Endothelial cell (in vitro differentiated cells): ENCODE measurements at places on chromosomes 7 and 10.

- H3K4me3 ChIP-seq = no peak overlapping the region
- no peaks in the 10 kb centered on the region for H3K27me3 ChIP-seq
- H3K27ac ChIP-seq = peak overlapping the region; percentile 79
- peak; percentile 21 for DNase-seq
These were observed 318.5 kb downstream of the GPR158 start for GRCh38 chr10:25493122-25493893.

DNA sequence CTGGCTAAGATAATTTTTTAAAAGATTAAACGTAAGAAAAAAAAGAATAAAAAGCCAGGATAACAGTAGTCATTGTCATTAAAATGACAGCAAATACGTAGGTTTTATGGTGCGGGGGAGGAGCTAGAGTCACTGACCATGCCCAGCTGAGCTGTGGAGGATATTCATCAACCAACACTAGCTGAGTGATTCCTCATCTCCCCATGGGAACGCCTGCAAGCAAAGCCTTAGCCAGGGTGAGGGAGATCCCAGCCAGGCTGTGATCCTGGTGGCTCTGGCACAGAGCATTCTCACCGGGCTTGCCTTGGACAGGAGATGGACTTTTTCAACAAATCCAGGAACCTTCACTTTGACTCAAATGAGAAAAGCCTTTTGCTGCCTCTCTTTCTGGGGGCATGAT, 94.2 kb downstream of the HIP1 start:
- H3K27ac ChIP-seq = no peak overlapping the region
- H3K27me3 ChIP-seq = peaks cover 10% of the 10 kb centered on the region
- DNase-seq = no peak
- no peak overlapping the region for H3K4me3 ChIP-seq

GRCh38 chr7:99365318-99366141, 9.0 kb upstream of the ARPC1B start:
- H3K4me3 ChIP-seq = no peak overlapping the region
- DNase-seq = peak; percentile 61
- no peaks in the 10 kb centered on the region for H3K4me1 ChIP-seq
- H3K27me3 ChIP-seq = peaks cover under 1% of the 10 kb centered on the region
- no peak overlapping the region for H3K27ac ChIP-seq

DNA sequence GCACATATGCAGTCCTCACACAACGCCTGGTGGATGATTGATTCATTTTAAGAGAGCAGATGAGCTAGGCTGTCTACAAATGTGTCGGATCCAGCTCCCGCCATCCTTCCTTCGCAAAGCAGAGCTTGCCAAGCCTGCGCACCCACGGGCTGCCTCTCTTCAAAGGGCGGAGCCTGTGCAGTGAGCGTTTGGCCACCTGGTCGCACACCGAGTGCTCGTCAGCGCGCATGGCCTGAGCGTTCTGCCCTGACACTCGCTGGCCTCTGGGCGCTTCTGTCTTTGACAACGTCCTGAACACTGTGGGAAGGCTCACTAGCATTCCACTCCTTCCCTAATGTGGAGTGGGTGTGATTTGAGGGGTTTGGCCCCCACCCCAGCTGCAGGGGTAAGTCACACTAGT, 47.1 kb upstream of the TMEM72 start:
- no peak for DNase-seq
- peaks cover 7% of the 10 kb centered on the region for H3K27me3 ChIP-seq
- peaks cover 6% of the 10 kb centered on the region for H3K4me1 ChIP-seq
- H3K4me3 ChIP-seq = peak overlapping the region; percentile 91

GRCh38 chr7:157690833-157691585, 354.2 kb downstream of the DNAJB6 start:
- H3K27me3 ChIP-seq = no peaks in the 10 kb centered on the region
- DNase-seq = no peak
- H3K27ac ChIP-seq = no peak overlapping the region
- no peaks in the 10 kb centered on the region for H3K4me1 ChIP-seq

- H3K27me3 ChIP-seq = peaks cover 3% of the 10 kb centered on the region
- no peak for DNase-seq
- no peaks in the 10 kb centered on the region for H3K36me3 ChIP-seq
- H3K4me3 ChIP-seq = no peak overlapping the region
- peaks cover 6% of the 10 kb centered on the region for H3K4me1 ChIP-seq
These were observed 123.0 kb upstream of the FZD8 start for GRCh38 chr10:35765066-35765527.

GRCh38 chr7:138002828-138003189, 923 bp upstream of the CREB3L2 start:
- peak overlapping the region; percentile 97 for H3K4me3 ChIP-seq
- H3K27ac ChIP-seq = peak overlapping the region; percentile 86
- peaks cover 8% of the 10 kb centered on the region for H3K36me3 ChIP-seq
- peaks cover 5% of the 10 kb centered on the region for H3K27me3 ChIP-seq

GRCh38 chr7:110484356-110484755, 606.6 kb upstream of the LRRN3 start:
- no peak overlapping the region for H3K4me3 ChIP-seq
- no peaks in the 10 kb centered on the region for H3K4me1 ChIP-seq
- no peaks in the 10 kb centered on the region for H3K27me3 ChIP-seq
- peaks cover 9% of the 10 kb centered on the region for H3K36me3 ChIP-seq
- no peak overlapping the region for H3K27ac ChIP-seq

- H3K36me3 ChIP-seq = peaks cover 3% of the 10 kb centered on the region
- H3K4me1 ChIP-seq = peaks cover 25% of the 10 kb centered on the region
- H3K27ac ChIP-seq = no peak overlapping the region
These were observed 123.3 kb downstream of the CDH23 start for GRCh38 chr10:71520042-71520441.

DNA sequence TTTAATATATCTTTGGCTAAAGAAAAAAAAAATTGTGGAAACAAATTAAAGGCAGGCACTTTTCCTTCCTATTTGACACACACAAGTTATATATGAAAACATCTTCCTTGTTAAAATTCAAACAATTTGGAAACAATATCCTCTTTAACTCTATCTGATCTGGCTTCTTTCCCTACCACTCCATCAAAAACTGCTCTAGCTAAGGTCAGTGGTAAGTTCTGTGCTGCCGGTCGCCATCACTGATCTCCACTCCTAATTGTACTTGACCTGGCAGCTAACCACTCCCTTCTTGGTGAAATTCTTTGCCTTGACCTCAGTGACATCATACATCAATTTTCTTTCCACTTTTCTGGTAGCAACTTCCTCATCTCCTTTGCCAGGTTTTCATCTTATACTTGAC, 47.9 kb upstream of the MRLN start:
- H3K27ac ChIP-seq = no peak overlapping the region
- no peak for DNase-seq
- H3K27me3 ChIP-seq = no peaks in the 10 kb centered on the region

DNA sequence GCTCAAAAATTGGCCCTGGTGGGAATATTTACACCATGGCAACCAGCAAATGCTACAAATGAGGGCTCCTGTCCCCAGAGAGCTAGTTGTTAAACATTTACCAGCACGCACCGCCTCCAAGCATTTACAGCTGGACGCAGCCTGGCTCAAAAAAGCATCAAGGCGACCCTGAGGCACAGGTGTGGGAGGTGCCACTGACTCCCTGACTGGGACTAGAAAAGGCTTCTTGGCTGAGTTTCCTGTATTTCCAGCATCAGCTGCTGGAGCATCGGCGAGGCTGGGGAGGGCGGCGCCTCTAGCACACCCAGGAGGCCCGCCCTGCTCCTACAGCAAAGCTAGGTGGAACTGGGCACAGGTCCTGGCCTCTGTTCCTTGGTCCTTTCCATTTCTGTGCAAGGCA, 43.5 kb upstream of the ZRANB1 start:
- no peak overlapping the region for H3K27ac ChIP-seq
- H3K27me3 ChIP-seq = no peaks in the 10 kb centered on the region
- no peaks in the 10 kb centered on the region for H3K36me3 ChIP-seq
- H3K4me1 ChIP-seq = no peaks in the 10 kb centered on the region

GRCh38 chr10:14873090-14873760, 5.4 kb upstream of the SUV39H2 start:
- H3K36me3 ChIP-seq = peaks cover 4% of the 10 kb centered on the region
- H3K4me3 ChIP-seq = no peak overlapping the region
- DNase-seq = no peak
- peaks cover 16% of the 10 kb centered on the region for H3K4me1 ChIP-seq
- H3K27ac ChIP-seq = no peak overlapping the region

DNA sequence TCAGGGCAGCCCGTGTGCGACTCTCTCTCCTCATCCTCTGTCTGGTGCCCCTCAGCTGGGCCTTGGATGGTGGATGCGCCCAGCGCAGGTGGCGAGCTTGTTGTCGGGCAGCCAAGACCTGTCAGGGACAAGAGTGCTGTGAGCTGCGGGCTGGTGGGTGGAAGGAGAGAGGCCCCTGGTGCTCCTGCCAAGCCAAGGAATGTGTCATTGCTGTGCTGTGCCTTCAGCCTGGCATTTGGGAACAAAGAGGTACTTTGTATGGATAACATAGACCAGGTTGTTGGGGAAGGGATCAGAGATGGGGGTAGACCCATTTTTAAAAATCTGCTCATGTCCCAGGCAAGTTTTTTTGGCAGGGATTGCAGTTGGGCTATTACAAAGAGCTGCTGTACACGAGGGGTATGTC, 120.9 kb downstream of the PKD1L1 start:
- H3K27me3 ChIP-seq = peaks cover 11% of the 10 kb centered on the region
- no peaks in the 10 kb centered on the region for H3K4me1 ChIP-seq
- H3K27ac ChIP-seq = no peak overlapping the region
- no peaks in the 10 kb centered on the region for H3K36me3 ChIP-seq
- H3K4me3 ChIP-seq = no peak overlapping the region

GRCh38 chr7:102872460-102872859, 40.3 kb upstream of the LRRC17 start:
- no peak overlapping the region for H3K27ac ChIP-seq
- H3K4me3 ChIP-seq = no peak overlapping the region
- no peaks in the 10 kb centered on the region for H3K36me3 ChIP-seq
- no peaks in the 10 kb centered on the region for H3K27me3 ChIP-seq
- no peak for DNase-seq

GRCh38 chr10:69435966-69436520, 15.2 kb upstream of the TSPAN15 start:
- H3K4me3 ChIP-seq = no peak overlapping the region
- DNase-seq = no peak
- peaks cover 38% of the 10 kb centered on the region for H3K4me1 ChIP-seq
- H3K36me3 ChIP-seq = peaks cover 8% of the 10 kb centered on the region

DNA sequence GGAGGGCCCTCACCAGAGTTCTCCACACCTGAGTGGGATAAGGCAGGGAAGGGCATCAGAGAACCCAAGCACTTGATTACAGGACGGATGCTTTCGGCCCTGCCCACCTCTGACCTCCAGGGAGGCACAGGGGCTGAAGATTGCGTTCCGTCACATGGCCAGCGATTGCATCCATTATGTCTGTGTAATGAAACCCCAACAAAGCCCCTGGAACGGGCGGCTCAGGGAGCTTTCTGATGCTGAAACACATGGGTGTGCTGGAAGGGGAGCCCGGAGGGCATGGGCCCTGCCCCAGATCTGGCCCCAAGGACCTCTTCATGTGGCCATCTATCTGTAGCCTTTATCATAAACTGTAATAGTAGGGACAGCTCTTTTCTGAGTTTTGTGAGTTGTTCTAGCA, 117.2 kb downstream of the PTPN20 start:
- peaks cover 10% of the 10 kb centered on the region for H3K27me3 ChIP-seq
- DNase-seq = no peak
- H3K4me3 ChIP-seq = no peak overlapping the region
- no peak overlapping the region for H3K27ac ChIP-seq

DNA sequence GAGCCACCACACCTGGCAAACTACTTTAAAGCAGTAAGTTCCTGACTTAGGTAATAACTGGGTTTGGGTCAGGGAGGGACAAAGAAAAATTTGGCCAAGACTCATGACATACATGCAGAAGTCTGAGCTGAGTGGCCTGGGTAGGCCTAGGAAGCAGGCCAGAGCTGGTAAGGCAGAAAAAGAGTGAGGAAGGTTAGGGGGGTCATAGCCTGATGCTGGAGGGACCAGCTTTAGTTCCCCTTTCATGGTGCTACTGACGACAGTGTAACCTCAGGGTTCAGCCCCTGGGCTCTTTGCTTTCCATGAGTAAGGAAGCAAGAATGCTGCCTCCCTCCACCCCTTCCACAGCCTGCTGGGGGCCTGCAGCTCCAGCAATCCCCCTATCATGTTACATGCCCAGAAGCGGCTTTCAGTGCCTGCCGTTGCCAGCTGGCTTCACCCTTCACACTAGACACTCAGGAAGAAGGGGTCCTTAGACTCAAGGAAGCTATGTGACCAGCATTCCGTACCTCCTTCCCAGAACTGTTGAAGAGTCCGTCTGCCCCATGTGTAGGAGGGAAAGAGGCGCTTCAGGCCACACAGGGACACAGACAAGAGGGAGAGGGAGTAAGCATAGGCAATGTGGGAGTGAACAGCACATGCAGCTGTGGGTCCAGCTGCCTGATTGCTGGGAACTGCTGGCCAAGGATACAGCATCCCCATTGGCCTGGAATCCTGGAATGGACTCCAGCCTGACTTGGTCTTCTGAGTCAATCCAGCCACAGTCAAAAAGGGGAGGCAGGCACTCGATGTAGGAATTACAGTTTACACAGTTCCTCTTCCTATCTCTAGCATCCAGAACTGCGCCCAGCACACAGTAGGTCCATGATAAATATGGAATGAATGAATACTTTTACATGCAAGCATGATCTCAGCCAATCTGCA, 4.1 kb upstream of the PLAU start:
- H3K27ac ChIP-seq = no peak overlapping the region
- no peaks in the 10 kb centered on the region for H3K36me3 ChIP-seq
- DNase-seq = no peak
- H3K4me3 ChIP-seq = no peak overlapping the region
- peaks cover 14% of the 10 kb centered on the region for H3K4me1 ChIP-seq
- peaks cover 6% of the 10 kb centered on the region for H3K27me3 ChIP-seq

DNA sequence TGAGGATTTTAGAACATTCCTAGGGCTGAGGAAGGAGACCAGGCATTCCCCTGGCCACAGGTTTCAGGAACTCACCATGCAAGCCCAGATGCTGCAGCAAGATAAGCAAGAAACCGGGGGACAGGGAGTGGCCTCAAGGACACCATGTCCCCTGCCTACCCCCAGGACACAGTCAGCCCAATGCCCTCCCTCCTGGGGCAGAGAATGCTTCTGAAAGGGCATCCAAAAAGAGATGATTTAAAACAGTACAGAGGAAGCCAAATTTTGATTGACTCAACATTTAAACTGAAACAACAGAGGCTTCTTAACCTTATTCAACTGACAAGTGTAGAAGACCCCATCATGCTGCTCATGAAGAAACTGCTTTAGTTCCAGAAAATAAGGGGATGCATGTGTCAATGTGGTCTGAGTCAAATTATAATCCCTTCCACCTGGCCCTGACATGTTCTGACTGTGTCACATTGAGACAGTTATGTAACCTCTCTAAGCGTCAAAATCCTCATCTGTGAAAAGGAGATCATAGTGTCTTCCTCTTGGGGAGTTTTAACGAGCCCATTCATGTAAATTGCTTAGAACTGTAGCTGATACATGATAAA, 60.0 kb downstream of the ICA1 start:
- peaks cover 34% of the 10 kb centered on the region for H3K4me1 ChIP-seq
- H3K27ac ChIP-seq = peak overlapping the region; percentile 42
- H3K27me3 ChIP-seq = peaks cover 2% of the 10 kb centered on the region
- no peak overlapping the region for H3K4me3 ChIP-seq
